Aorta (tissue), 5 donors: ENCODE measurements at places on chromosomes 12 and 14.

- DNase-seq: no peak
- no peaks in the 10 kb centered on the region for H3K4me1 ChIP-seq
- H3K4me3 ChIP-seq: no peak overlapping the region
- no peak overlapping the region for H3K27ac ChIP-seq
- no peaks in the 10 kb centered on the region for H3K36me3 ChIP-seq
These were observed 106.5 kb downstream of the ZC3H14 start for GRCh38 chr14:88669346-88669745.

DNA sequence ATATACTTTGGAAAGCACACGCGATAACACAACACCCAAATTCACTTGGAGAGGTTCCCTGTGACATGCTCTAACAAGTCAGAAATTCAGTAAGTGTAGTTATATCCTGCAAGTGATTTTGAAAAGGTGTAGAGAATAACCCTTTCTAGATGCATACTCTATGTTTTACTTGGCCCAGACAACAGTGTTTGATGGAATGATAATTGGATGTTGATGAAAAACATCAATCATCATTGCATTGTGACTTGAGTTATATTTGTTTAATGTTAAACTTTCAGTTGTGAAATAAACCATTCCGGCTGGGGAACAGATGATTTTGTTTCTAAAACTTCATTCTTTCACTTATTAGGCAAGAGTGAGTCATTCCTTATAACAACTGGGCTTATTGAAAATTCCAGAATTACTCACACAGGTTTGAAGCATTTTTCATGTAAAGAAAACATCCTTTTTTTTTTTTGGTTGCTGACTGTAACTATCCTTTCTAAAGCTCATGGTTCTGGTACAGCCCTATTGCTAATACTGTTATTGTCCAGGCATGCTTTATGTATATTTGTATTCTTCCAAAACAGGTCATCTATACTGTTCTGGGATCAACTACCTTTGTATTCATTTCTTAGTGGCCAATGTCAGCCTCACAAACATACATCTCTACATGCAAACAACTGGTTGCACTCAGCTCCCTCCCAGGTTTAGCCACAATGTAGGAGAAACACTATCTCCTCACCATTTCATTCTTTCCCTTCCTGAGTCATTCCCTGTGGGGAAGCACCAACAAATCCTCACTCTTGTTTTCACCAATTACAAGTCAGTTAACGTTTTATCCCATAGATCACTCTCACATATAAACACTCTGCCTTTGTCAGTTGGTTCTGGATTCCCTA is 121.2 kb upstream of the LRIG3 start:
- H3K36me3 ChIP-seq: no peaks in the 10 kb centered on the region
- H3K4me3 ChIP-seq: no peak overlapping the region
- H3K27ac ChIP-seq: peak overlapping the region; percentile 79
- peaks cover 6% of the 10 kb centered on the region for H3K4me1 ChIP-seq

- no peak overlapping the region for H3K27ac ChIP-seq
- no peaks in the 10 kb centered on the region for H3K27me3 ChIP-seq
- DNase-seq: no peak
- H3K36me3 ChIP-seq: no peaks in the 10 kb centered on the region
- H3K4me1 ChIP-seq: no peaks in the 10 kb centered on the region
- H3K4me3 ChIP-seq: no peak overlapping the region
These were observed 84.5 kb downstream of the PLEKHG3 start for GRCh38 chr14:64788706-64789105.

- no peak for DNase-seq
- H3K27me3 ChIP-seq: no peaks in the 10 kb centered on the region
- H3K4me1 ChIP-seq: no peaks in the 10 kb centered on the region
These were observed 20.1 kb upstream of the PLEKHG3 start for GRCh38 chr14:64684091-64684490.

- DNase-seq: no peak
- H3K27me3 ChIP-seq: no peaks in the 10 kb centered on the region
- H3K27ac ChIP-seq: no peak overlapping the region
- no peaks in the 10 kb centered on the region for H3K36me3 ChIP-seq
These were observed 45.9 kb upstream of the CNOT2 start for GRCh38 chr12:70197345-70197744.

DNA sequence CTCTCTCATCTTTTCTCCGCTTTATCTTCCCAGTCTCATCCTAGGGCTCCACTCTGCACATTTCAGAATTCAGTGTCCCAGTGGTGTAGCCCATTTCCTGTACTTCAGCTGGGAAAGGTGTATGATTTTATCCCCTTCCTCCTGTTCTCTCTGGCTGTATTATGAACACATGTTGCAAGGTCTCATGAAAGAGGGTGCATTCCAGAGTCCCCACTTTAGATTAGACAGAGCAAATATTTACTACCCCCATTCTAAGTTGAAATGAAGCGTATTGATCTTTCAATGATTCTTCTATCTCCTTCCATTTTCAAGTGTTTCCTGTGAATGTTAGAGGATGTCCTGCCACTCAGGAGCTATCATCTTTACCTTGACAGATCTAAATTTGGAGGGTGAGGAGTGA is 123.2 kb downstream of the WIF1 start:
- DNase-seq: no peak
- H3K36me3 ChIP-seq: no peaks in the 10 kb centered on the region
- no peaks in the 10 kb centered on the region for H3K4me1 ChIP-seq

GRCh38 chr14:58733451-58734208 is 95.9 kb downstream of the DACT1 start:
- H3K36me3 ChIP-seq: no peaks in the 10 kb centered on the region
- no peak for DNase-seq
- no peak overlapping the region for H3K27ac ChIP-seq
- H3K4me3 ChIP-seq: no peak overlapping the region
- H3K27me3 ChIP-seq: no peaks in the 10 kb centered on the region
- no peaks in the 10 kb centered on the region for H3K4me1 ChIP-seq

GRCh38 chr12:68789144-68789878 is 18.7 kb upstream of the MDM2 start:
- no peaks in the 10 kb centered on the region for H3K36me3 ChIP-seq
- no peaks in the 10 kb centered on the region for H3K4me1 ChIP-seq
- no peak for DNase-seq
- H3K27me3 ChIP-seq: no peaks in the 10 kb centered on the region
- H3K27ac ChIP-seq: no peak overlapping the region
- H3K4me3 ChIP-seq: no peak overlapping the region

- no peak overlapping the region for H3K27ac ChIP-seq
- no peaks in the 10 kb centered on the region for H3K27me3 ChIP-seq
- DNase-seq: no peak
- H3K4me1 ChIP-seq: peaks cover 2% of the 10 kb centered on the region
- H3K4me3 ChIP-seq: no peak overlapping the region
These were observed 120.7 kb downstream of the SLC25A21 start for GRCh38 chr14:37051680-37052079.

DNA sequence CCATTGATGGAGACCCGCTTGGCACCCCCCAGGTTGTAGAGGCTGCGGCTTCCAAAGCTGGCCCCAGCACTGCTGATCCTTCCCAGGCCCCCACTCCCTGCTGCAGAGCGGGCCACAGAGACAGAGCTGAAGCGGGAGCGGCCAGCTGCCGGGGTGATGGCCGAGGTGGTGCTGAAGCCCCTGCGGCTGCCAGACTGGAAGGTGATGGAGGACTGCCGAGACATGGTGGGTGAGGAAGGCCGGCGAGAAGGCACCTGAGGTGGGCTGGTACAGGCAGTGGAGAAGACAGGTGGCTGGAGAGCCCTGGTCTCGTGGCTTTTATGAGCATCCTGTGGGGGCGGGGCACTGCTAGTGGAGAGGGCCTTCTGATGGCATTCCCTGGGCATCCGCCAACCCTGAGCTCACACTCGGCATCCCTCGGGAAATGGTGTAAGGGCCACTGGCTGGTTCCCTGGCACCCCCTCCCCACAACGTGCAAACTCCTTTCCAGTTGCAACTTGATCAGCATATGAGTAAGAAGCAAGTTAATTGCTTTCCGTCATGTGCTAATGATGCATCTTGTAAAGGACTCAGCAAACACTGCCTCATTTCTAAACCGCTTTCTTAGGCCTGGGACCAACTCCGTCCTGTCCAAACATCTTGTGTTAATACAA is at the start of gene KRT75:
KRT75 (minus strand) TSS at position 291 of the 653 bp plus-strand sequence; CDS start at position 224, 67 bp downstream.
- no peak within 1 kb of the TSS for H3K27ac ChIP-seq
- no peak within 1 kb of the TSS for H3K4me3 ChIP-seq

GRCh38 chr14:78933948-78934524 is 763.9 kb downstream of the NRXN3 start:
- no peak overlapping the region for H3K27ac ChIP-seq
- H3K4me3 ChIP-seq: no peak overlapping the region
- H3K27me3 ChIP-seq: no peaks in the 10 kb centered on the region
- no peaks in the 10 kb centered on the region for H3K4me1 ChIP-seq
- no peaks in the 10 kb centered on the region for H3K36me3 ChIP-seq
- no peak for DNase-seq

DNA sequence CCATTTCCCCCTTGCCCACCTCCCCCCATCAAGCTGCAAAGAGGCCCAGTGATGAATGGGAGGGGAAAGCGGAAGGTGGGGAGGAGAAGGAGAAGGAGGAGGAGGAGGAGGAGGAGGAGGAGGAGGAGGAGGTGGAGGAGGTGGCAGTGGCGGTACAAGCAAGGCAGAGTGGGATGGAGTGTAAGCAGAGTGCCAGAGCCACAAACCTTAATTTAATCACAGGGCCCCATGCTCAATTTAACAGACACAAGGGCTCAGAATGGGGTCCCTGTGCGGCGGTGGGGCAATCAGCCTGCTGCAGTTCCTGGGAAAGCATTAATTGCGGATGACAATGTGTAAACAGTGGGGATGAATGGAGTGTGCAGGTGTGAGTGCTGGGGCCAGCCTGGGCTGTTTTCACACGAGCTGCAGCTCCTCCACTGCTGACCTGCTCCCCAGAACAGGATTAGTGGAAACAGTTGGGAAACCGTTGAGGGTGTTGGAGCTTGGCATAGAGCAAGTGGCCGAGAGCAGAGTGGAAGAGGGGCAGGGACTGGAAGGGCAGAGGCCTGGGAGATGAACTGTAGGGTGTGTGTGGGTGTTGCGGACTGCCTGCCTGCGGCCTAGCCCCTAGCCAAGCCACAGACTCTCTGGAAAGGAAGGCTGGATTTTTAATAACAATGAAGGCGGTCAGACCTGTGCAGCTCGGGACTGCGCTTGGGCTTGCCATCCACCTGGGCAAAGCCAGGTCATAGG is 36.4 kb upstream of the SMOC1 start:
- H3K27ac ChIP-seq: no peak overlapping the region
- H3K27me3 ChIP-seq: no peaks in the 10 kb centered on the region
- no peak for DNase-seq

GRCh38 chr12:70822412-70822811 is 98.1 kb downstream of the PTPRR start:
- H3K4me3 ChIP-seq: no peak overlapping the region
- H3K4me1 ChIP-seq: no peaks in the 10 kb centered on the region
- no peak for DNase-seq
- H3K27ac ChIP-seq: no peak overlapping the region

DNA sequence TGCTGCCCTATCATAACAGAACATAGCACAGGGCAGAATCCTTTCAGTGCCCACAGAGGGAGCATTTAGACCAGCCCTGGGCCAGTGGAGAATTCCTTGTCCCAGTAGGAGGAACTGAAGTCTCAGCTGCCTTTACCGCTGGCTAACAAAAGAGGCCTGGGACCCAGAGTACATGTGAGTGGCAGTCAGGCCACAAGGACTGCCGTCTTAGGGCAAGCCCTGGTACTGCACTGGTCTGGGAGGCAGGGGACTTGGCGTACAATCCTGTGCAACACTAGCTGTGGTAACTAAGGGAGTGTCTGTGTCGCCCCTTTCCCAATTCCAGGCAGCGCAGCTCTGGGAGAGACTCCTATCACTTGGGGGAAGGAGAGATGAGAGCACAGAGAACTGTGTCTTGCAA is 17.0 kb upstream of the CSRP2 start:
- no peak for DNase-seq
- no peak overlapping the region for H3K4me3 ChIP-seq
- no peaks in the 10 kb centered on the region for H3K36me3 ChIP-seq
- no peak overlapping the region for H3K27ac ChIP-seq
- no peaks in the 10 kb centered on the region for H3K4me1 ChIP-seq

- H3K36me3 ChIP-seq: no peaks in the 10 kb centered on the region
- DNase-seq: no peak
- no peak overlapping the region for H3K27ac ChIP-seq
- no peaks in the 10 kb centered on the region for H3K4me1 ChIP-seq
- no peak overlapping the region for H3K4me3 ChIP-seq
These were observed 122.0 kb upstream of the SEL1L start for GRCh38 chr14:81655423-81656314.
